ENCODE measurements at places on chromosomes 6 and 20.

DNA sequence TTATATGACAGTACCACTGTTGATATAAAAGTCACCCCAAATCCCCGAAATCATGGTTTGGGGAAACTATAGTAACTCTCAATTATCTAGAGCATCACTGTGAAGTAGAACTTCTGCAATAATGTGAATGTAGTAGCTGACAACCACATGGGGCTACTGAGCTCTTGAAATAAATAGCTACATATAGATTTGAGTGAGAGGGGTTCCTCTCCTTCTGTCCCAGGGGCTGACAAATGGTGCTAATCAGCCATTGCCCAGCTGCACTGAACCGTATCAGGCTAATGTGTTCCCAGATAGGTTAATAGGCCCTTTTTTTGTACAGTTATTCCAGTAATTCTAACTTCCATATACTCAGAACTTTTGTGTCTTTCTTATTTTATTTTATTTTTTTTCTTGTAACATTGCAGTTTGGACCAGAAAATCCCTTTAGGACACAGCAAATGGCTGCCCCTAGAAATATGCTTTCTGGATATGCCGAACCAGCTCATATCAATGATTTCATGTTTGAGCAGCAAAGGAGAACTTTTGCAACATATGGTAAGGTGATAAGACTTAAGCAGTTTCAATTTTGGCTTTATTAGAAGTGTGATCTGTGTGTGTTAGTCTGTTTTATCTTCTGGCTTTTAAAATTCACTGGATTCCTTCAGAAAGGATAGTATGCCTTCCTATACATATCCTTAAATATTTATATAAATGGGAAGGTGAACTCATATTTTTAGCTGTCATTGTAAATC is 21.1 kb downstream of the CDC40 start:
- DNase-seq = no peak

DNA sequence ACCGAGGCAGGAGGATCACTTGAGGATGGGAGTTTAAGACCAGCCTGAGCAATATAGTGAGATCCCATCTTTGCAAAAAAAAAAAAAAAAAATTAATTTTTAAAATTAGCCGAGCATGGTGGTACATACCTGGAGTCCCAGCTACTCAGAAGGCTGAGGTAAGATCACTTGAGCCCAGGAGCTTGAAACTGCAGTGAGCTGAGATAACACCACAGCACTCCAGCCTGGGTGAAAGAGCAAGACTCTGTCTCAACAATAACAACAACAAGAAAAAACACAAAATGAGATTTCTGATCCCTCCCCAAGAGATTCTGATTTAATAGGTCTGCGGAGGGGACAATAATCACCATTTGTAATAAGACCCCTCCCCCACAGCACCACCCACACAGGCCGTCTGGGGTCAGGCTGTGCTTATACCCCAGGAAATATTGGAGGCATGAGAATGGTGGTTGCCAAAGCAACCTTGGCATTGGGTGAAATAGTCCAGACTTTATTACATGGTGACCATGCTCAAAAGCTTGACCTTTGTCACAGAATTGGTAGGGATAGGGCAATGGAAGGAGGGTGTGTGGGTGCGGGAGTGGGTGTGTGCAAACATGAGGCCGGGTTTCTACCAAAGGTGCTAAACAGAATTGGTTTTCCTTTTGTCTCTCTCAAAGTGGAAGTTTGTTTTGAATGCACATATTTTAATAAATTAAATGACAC is 24.4 kb upstream of the ADTRP start:
- DNase-seq = no peak

- no peak for DNase-seq
Observed at GRCh38 chr6:145015739-145016558, 719.4 kb downstream of the EPM2A start.

- no peak for DNase-seq
Observed at GRCh38 chr6:163974322-163974721, 559.8 kb downstream of the QKI start.

GRCh38 chr6:151009576-151009975 is 144.1 kb downstream of the MTHFD1L start:
- no peak for DNase-seq

- DNase-seq = no peak
Observed at GRCh38 chr20:20369250-20370093, 1.6 kb downstream of the INSM1 start.

DNA sequence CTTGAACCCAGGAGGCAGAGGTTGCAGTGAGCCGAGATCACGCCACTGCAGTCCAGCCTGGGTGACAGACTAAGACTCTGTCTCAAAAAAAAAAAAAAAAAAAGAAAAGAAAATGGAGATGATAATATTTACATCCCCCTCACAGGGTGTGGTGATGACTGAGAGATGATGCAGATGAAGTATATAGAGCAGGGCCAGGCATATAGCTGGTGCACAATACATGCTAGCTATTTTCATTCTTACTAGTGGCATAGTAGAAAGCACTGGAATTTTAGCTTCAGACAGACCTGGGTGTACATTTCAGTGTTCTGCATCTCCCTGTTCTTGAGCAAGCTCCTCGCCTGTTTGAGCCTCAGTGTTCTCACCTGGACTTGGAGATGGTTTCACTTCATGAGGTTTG is 36.9 kb downstream of the CEBPB start:
- no peak for DNase-seq

Measured in SK-MEL-5 (cell line).